Muscle of arm (tissue), 14 donors: ENCODE measurements at places on chromosomes 1 and 21.

- DNase-seq, result no peak
Observed at GRCh38 chr1:110159168-110159567, 8.9 kb downstream of the SLC6A17 start.

DNA sequence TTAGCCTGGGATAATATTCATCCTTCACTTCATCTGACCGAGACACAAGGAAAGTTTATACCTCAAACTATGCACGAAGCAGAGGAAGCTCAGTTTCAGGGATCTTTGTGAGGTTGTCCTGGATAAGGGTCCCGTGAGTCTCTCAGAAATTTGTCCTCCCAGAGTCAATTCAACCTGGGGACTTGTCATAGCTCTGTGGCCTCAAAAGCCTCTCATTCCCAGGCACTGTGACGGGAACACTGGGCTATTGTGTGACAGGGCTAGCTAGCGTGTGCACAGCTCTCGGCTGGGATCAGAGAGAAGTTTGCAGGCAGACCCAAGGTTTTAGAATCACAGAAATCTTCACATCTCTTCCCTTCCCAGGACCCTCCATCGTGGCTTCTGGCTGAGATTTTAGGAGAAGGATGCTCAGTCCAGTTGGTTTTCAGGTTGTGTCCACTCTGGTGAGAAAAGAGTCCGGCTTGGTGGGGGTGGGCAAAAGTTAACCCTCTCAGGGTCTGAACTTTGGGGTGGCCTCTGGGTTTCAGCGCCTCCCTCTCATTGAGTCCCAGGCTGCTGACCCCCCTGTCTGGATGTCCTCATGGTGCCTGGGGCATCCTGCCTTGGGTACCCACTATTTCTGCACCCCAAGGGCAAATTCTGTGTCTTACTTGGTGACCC lies 20.4 kb upstream of the LBR start:
- DNase-seq, result no peak

GRCh38 chr1:108816049-108816893 lies 40.6 kb downstream of the AKNAD1 start:
- peak; percentile 97 for DNase-seq

DNA sequence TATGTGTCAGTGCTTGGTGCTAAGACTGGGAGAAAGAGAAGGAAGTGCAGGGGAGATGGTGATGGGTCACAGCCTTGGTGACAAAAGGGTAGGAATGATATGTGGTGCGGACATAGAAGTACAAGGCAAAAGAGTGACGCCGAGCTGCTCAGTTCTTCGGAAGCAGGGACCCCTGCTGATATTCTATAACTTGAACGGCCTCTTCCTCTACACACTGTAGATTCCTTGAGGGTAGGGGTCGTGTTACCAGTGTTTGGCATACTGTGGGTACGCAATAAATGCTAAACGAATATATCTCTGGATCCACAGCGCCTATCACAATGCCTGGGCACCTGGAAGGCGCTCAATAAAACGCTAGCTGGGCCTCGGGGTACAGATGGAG lies 488 bp downstream of the DBT start:
- peak; percentile 7 for DNase-seq

DNA sequence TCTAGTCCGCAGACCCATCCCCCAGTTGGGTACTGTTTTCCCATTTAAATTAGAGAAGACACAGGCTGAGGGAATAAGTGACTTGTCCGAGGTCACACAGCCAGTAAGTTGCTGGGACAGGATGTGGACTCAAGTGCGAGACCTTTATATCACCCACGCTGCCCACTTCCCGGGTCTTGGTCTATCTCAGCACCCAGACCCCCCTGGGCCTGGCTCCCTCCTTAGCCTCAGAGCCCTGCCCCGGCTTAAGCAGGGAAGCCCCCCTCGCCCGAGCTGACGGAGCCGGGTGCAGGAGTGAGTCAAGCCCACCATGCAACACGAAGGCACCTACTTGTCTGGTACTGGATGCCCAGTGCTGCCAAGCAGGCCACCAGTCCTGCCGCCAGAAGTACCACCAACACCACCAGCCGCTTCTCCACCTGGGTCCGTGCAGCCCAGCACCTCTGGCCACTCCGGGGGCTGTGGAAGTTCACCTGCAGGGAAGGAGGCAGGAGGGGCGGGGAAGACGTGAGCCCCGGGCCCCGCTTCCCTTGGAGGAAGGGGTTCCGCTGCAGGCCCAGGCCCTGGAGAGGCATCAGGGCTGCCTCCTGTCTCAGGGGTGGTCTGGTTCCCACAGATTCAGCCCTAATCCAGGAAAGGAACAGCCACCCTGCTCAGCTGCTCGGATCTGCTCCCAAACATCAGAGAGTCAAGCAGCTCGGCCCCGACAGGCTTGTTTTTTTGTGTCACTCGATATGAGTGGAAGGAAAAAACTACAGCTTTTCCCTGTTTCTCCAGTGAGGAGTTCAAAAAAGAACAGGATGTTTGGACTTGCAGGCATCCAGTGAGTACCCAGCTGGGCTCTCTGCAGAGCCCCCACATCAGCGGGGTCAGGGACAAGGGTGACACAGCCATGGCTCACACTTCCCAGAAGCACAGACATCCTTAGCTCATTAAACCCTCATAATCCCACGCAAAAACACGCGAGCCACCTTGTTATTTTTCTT lies 11.1 kb downstream of the ECE1 start:
- DNase-seq, result no peak

DNA sequence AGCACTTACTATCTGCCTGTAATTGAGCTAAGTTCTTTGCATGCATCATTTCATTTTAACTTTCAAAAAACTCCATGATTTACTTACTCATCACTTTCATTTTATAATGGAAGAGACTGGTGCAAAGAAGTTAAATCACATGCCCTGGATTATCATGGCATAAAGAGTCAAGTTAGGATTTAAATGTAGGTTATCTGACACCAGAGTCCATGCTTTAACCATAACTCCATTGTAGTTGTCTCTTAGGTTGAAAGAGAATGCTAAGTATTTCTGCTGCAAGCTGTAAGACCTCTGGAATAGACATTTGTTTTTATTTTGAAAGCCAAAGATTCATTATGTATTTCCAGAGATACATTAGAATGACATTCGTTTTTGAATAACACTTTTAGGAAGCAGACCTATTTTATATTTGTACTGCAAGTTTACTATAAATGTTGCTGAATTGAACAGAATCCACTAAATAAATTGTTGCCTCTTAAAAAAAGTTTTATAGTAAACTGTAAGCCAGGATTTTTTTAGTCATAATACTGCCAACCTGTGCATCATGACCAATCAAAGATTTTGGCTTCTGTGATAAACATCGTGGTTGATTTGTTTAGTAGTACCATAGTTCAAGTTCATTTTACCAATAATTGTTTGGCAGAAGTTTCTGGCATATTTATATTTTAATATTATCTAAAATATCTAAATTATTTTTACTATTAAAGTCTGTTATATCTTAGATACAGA lies 26.1 kb downstream of the CFH start:
- DNase-seq, result no peak

DNA sequence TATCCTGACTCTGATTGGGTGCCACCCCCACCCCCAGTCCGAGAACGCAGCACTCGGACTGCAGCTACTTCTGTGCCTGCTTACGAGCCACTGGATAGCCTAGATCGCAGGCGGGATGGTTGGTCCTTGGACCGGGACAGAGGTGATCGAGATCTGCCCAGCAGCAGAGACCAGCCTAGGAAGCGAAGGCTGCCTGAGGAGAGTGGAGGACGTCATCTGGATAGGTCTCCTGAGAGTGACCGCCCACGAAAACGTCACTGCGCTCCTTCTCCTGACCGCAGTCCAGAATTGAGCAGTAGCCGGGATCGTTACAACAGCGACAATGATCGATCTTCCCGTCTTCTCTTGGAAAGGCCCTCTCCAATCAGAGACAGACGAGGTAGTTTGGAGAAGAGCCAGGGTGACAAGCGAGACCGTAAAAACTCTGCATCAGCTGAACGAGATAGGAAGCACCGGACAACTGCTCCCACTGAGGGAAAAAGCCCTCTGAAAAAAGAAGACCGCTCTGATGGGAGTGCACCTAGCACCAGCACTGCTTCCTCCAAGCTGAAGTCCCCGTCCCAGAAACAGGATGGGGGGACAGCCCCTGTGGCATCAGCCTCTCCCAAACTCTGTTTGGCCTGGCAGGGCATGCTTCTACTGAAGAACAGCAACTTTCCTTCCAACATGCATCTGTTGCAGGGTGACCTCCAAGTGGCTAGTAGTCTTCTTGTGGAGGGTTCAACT lies 2.1 kb downstream of the RBM15 start:
- no peak for DNase-seq

DNA sequence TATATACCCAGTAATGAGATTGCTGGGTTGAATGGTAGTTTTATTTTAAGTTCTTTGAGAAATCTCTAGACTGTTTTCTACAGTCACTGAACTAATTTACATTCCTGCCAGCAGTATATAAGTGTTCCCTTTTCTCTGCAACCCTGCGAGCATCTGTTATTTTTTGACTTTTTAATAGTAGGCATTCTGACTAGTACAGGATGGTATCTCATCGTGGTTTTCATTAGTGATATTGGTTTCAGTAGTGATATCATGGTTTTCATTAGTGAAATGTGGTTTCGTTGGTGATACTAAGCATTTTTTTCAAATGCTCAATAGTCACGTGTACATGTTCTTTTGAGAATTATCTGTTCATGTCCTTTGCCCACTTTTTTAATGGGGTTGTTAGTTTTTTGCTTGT lies 316.8 kb downstream of the PTBP2 start:
- DNase-seq, result no peak

GRCh38 chr1:201609661-201610318 lies 70.9 kb downstream of the NAV1 start:
- DNase-seq, result no peak

DNA sequence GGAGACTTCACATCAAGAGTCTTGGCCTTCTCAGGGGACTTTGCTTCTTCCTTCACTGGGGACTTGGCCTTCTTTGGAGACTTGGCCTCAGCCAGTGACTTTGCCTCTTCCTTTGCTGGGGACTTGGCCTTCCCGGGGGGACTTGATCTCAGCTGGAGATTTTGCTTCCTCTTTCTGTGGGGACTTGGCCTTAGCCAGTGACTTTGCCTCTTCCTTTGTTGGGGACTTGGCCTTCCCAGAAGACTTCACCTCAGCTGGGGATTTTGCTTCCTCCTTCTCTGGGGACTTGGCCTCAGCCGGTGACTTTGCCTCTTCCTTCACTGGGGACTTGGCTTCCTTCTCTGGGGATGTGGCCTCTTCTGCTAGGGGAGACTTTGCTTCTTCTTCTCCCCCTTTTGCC lies 13.5 kb upstream of the CD2 start:
- DNase-seq, result no peak

- DNase-seq, result no peak
Observed at GRCh38 chr1:209657140-209657879, 5.1 kb upstream of the LAMB3 start.

DNA sequence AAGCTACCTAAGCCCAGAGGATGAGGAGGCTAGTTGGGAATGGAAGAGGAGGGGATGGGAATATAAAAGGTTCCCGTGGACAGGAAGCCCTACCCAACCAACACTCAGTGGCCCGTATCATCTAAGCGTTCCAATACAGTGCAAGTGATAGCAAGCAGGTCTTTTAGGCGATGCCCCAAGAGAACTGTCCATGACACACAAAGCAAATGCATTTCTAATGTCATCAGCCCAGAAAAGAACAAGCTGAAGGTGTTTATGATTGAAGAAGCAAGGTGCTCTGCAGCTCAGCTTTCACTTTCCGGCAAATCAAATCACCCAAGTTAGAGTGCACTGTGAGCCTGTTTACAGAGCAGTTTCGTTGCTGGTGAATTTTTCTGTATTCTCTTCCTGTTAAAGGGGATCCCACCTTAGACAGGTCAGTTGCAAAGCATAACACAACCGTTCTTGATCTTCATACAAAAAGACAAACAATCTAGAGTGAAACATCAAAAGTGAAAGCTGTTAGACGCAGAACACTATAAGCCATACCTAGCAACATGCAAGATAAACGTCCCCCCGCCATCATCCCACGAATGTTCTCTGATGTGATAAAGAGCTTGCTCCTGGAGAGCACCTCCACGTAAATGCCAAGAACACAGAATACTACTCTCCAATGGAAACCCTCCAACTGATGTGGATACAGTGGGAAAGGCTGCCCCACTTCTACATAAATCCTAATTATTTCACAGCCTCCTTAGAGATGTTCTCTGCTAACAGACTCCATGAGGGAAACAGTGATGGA lies 54.0 kb downstream of the PGBD5 start:
- DNase-seq, result no peak

GRCh38 chr1:235270625-235271024 lies 57.4 kb downstream of the ARID4B start:
- DNase-seq, result no peak

DNA sequence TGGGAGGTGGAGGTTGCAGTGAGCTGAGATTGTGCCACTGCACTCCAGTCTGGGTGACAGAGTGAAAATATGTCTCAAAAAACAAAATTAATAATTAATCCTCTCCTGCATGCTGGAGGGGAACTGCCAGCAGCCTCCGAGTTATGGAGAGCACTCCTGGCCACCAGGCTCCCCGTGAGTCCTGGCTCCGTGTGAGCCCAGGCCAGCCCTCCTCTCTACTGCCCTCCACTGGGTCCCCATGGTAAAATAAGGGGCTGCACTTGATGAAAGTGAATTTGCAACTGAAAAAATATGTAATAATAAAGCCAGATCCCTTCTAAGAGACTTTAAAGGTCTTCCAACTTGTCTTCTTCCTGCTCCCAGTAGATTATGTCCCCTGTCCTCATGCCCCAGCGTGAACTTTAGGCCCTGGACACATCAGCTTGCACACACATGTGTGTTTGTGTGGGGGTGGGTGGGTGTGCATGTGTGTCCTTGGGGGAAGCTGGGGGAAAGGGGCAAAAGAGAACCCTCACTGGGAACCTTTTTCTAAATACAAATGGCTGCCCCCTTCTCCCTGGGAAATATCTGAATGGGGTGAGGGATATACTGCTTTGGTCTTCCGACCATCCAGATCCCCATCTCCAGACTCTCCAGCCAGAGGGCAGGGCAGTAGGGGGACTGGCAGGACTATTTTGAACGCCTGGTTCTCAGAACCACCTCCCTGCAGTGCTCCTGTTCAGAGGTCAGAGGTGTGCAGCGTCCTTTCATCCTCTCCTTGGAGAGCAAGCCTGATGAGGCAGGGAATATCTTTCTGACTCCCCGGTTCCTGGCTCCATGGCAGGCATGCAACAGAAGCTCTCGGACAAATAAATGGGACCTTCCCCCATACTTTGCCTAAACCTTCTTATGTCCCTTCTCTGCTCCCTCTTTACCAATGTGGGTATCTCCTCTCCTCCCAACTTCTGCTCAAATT lies 26.2 kb downstream of the NEK2 start:
- DNase-seq, result no peak

GRCh38 chr1:75765697-75766355 lies 20.2 kb upstream of the RABGGTB start:
- DNase-seq, result no peak
